GM03348 (cell line): ENCODE measurements at places on chromosomes 1 and 21.

- no peak for DNase-seq
Observed at GRCh38 chr1:225847610-225848009, 34.6 kb downstream of the TMEM63A start.

DNA sequence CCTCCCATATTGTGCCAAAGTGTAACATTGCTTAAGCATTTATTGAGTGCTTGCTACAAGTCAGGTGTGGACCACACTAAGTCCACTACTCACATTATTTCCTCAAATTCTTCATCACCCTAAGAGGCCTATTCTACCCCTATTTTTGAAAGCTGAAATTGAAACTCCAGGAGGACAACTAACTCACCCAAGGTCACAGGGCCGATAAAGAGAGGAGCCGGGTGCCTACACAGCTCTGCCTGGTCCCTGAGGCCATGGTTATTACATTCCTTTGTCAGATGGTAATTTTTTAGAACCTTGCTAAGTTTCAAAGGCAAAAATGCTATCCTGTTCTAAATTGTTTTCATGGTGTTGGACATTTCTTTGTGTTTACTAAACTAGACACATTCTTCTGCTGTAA lies 24.2 kb upstream of the KLHDC8A start:
- DNase-seq = no peak

DNA sequence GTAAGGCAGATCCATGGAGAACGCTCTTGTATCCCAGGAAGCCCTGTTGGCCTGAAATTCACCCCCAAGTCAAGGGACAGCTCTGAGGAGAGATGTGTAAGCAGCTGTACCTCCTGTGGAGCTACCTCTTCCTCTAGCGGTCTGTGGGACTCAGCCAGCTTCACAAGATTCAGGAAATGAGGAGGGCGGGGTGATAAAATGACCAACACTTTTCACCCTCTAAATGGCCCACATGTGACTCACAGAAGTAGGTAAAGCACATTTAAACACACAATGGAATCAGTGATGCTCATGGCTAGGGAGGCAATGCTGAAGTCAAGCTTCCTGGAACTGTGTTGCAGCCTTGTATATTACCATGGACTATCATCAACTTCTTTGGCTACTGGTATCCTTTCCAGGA lies at the start of gene SH2D1B:
SH2D1B (minus strand) TSS at position 135 of the 400 bp plus-strand sequence; CDS start at position 15, 120 bp downstream.
- no peak for DNase-seq

GRCh38 chr1:21652101-21652936 lies 16.8 kb downstream of the RAP1GAP start:
- DNase-seq = no peak
